ENCODE measurements at places on chromosomes 1 and 21. TPM values are rescaled to one million over a fixed set of nuclear protein-coding genes. Genes with fewer than 3 reads are reported as not detected.
A peak's percentile ranks its signal among the peaks of the same experiment; 100 is the strongest.

DNA sequence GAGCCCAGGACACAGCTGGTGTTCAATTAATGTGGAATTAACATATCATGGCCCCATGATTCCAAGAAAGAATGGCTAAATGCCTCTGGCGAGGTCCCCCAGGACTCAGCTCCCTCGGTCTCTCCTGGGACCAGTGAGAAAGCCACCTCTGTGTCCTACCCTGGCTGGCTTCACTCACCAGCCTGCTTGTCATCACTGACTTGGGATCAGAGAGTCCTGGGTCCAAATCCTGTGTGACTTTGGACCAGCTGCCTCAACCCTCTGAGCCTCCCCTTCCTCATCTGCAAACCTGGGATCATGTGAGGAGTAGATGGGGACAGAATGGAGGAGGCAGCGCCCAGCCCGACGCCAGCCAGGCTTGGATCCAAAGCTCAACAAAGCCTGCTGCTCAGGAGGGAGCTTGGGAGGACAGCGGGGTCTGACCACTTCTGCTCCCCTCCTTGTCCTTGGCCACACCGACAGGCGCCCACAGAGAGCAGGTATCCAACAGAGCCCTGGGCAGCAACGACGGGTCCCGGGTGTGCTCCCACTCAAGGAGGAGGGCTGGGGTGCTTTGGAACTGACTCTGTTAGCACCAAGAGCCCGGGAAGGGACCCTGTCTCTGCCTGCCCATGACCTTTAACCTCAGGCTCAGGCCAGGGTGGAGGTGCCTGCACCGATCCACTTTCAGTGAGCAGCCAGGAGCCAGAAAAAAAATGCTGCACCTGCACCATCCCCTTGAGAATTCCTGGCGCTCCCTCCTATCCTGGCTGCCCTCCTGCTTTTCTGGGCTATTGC lies 3.2 kb downstream of the SH2D5 start:
- DNase-seq = no peak

DNA sequence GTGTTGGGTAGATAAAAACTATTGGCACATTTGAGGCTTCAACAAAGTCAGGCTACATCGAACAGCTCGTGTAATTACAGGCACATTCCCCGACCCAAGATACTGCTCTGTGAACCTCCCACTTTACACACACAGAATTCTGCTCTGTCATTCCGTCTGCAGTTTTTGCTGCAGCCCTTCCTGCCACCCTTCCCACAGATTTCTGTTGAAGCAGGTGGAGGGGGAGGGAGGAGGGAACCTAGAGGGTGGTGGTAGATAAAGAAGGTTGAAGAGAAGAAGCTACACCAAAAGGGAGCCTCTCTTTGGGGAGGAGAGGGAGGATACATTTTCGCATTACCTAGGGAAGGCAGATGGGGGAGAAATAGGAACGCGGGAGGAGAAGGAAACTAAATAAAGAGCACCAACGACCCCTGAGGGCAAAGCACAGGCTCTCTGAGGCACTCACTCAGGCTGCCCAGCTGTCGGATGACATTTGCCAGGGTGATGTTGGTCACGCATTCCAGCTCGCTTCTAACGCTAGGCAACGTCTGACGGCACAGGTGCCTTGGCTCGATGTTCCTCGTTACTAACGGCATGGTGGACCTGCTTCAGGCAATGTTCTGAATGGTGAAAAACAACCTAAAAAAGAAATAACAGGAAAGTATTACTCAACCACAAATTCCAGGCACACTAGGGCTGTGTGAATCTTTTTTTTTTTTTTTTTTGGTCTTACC lies 36.0 kb downstream of the GPR3 start:
- DNase-seq = no peak

DNA sequence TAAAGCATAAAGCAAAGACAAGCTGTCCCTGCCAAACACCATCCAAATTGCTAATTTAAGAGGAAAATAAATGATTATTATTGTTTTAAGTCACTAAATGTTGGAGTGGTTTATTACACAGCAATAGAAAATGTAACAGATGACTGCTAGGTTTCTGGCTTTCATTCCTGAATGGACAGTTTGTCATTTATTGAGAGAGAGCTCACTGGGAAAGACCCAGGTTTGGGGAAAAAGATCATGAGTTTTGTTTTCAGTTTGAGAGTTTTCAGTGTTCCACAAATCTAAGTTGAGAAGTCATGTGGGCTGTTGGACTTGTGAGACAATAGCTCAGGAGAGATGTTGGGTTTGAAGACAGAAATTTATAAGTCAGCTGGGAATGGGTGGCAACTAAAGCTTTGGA lies 5.4 kb downstream of the GPA33 start:
- no peak for DNase-seq

The RHOU gene
- total RNA-seq = 0.47 TPM

The RGS8 gene
- not detected for total RNA-seq

DNA sequence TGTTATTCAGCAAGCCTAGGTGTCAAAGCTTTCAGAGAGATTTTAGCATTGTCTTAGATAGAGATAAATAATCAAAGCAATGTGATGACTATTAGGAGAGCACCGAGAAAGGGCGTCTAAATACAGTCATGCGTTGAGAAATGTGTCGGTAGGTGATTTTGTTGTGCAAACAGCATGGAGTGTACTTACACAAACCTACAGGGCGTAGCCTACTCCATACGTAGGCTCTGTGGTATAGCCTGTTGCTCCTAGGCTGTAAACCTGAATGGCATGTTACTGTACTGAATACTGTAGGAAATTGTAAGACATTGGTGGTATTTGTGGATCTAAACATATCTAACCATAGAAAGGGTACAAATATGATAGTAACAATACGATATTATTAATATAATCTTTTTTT lies 31.8 kb downstream of the KIF1B start:
- DNase-seq = no peak

GRCh38 chr1:96710708-96711477 lies 10.7 kb upstream of the PTBP2 start:
- DNase-seq = peak; percentile 33

GRCh38 chr1:51652599-51652998 lies 35.7 kb downstream of the OSBPL9 start:
- no peak for DNase-seq

DNA sequence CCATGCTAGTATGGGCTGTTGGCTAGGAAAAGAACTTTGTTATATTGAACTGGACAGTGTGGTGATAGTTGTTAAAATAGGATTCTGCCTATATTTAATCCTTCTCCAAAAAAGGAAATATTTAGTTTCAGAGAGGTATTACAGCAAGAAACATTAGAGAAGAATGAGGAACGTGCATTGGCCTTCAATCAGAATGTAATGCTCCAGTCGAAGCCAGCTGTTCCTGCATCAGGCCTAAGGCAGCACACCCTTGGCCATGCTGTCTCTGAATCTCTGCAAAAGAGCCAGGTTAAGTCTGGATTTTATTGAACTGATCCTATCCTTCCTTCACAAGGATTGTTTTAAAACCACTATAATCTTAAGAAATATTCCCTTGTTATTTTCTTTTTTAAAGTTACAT lies 35.3 kb upstream of the RALGPS2 start:
- DNase-seq = no peak

The PIK3R3 gene
- 20.6 TPM for total RNA-seq

DNA sequence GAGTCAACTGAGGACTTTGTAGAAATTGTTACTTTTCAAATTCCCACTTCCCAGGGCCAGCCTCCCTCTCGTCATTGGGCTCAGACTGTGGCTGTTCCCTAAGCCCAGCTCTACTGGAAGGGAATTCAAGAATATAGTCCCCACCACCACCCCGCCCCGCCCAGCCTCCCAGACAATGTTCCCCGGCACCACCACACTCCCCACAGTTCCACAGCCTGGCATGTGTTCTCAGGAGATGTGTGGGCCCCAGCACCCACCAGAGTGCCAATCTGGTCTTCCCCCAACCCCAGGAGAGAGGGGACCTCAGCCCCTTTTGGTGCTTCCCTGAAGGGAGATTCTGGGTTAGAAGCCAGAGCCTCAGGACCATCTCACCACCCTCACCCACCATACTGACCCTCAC lies 120.1 kb downstream of the SYT2 start:
- no peak for DNase-seq

The HPDL gene
- total RNA-seq = not detected

DNA sequence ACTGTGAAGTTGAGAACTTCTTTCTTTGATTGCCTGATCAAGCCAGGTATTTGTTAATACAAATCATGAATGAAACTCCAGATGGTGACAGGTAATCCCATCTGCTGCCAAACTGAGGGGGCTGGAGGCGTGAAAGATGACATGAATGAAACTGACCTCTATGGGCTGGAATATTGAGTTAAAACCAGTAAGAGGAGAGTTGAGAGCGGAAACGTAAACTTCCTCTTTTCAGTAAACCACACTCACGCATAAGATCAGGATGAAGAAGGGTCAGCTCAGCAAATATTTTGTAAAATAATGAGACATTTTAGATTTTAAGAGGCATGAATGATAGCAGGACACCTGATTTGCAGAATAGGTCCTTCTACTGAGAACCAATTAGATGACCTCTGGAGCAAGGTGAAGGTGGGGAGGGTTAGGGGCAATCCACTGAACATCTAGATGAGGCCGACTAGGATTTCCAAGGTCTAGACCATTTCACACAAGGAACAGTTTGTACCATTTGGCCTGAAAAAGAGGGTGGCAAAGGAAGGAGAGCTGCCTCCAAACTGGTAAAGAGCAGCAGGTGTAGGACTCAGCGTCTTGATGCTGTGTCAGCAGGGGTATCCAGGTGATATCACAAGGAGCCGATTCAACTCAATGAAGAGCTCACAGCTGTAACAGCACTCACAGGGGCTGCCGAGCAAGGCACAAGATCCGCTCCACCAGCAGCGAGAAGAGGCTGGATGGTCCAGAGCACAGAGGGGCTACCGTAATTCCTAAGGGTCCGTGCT lies 132.6 kb downstream of the NTPCR start:
- no peak for DNase-seq

The PTPN7 gene
- total RNA-seq = not detected

- peak; percentile 24 for DNase-seq
Observed at GRCh38 chr21:45570826-45571601, 28.8 kb upstream of the SLC19A1 start.

GRCh38 chr1:193729429-193729828 lies 543.0 kb upstream of the B3GALT2 start:
- no peak for DNase-seq

The RRP15 gene
- total RNA-seq = 4.5 TPM

DNA sequence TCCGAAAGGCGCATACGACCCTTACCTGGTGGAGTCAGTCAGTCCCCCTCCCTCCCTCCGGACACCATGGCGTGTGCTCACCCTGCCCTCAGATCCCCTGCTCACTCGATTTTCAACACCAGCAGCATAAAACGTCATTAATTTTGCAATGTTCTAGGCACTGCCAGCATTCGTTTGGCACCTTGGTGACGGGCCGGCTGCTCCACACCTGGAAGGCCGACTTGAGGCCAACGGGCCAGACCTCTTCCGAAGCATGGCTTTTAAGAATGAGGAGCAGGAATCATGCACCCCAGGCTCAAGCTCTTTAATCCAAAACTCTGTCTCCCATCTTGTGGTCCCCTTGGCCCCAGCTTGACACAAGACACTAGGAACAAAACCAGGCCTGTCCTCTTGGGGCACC lies 33.1 kb downstream of the NPHP4 start:
- no peak for DNase-seq

The C1orf141 gene
- total RNA-seq = not detected

DNA sequence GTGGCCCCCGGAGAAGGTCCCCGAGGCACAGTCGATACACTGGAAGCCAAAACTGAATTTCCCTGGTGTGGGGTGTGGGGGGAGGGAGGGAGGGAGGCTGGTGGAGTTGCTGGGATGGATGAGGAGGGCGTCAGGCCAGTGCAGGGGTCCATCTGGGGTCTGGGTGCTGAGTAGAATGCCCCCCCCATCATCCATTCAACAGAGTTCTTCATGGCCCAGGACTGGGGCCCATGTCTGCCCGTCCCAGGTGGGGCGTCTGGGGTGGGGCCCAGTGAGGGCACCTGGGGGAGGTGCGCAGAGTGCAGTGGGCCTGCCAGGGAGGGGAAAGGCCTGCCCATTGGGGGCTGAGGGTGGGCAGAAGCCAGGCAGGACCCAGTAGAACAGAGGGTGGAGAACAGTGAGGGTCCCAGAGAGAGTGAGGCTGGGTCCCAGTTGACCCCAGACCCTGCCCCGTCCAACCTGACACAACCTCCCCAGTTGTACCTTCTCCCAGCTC lies 1.9 kb downstream of the TNFRSF18 start:
- DNase-seq = no peak

DNA sequence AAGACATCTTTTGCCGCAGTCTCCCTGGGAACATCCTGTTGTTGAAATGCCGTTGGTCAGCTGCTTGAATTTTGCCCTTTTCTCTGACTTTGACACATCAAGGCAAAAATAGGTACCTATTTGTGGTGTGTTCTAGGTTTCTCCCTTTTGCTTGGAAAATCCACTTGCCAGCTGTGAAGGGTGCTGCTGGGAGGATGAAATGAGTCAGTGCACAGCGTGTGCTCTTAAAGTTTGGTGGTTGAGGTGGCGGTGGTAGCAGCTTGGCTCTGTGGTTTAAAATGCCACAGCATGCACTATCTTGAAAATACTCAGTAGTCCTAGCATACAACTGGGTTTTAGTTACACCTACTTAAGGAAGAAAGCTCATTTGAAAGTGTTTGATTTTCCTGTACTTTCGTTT lies 183.8 kb downstream of the DHRS3 start:
- DNase-seq = peak; percentile 93

The SLC6A17 gene
- 0.59 TPM for total RNA-seq

The C2CD4D gene
- total RNA-seq = not detected

DNA sequence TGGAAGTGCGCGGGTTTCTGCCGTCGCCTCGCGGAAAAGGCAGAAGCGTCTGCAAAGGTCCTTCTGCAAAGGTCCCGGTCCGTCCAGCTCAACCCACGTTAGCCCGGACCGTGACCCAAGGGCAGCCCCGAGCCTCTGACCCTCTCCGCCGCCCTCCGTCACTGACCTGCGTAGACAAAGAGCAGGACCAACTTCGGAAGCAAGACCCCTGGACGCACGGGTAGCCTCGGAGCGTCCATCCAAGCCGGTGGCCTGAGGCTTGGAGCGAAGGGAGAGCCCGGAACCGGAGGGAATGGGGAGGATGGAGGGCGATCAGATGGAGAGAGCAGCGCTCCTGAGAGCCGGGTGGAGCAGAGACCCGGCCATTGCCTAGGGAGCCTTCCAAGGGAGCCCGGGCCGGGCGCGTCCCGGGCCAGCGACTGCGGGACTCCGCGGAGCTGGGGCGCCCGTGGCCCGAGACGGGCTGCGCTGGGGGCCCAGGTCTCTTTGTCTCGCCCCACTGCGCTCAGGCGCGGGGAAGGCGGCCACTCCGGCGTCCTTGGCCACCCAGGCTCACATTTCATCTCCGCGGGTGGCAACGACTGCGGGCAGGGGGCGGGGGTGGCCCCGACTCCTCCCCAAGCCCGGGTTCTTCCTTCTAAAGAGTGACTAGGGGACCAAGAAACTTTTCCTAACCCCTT lies at the start of gene CYYR1:
TSS of gene CYYR1 (minus strand) at position 585 of the 680 bp plus-strand sequence. CDS start at position 239, 346 bp downstream.
- DNase-seq = no peak

The CR1L gene
- not detected for total RNA-seq

GRCh38 chr1:246639732-246640131 lies 73.5 kb downstream of the CNST start:
- DNase-seq = no peak

The SEC16B gene
- total RNA-seq = 0.79 TPM

Measured in M059J (cell line).